NCI-H2171 (cell line): ENCODE measurements at places on chromosomes 5 and 9.

DNA sequence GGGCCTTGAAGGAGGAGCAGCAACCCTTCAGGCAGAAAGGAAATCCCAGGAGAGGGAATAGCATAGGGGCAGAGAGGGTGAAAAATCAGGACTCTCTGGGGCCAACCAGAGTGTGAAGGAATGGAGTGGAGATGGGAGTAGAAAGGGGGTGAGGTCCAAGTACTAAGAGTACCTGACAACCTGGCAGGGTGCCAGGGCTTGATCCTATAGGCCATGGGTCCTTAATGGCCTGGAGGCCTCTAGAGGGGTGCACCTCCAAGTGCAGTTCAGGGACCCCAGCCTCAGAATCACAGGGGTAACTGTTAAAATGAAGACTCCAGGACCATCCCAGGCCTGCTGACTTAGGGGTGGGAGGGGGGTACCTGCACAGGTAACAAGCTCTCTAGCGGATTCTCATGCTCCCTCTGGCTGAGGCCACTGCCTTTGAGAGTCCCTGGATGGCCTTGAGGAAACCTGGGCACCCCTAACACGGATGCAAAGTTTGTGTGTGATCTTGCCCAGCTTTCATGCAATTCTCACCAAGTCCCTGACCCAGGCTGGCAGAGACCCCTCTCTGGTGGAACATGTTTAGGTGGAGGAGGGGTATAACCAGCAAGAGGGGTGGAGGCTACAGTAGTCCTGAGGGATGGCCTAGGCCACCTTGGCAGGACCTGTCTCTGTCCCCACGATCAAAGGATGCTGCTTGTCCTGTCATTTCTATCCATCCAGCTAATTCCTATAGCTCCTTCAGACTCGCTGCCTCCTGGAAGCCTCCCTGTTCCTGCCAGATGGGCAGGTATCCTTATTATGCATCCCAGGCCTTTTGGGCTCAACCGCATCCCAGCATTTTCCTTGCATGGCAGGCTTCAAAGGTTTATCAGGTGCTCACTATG is 17.6 kb upstream of the CSF1R start:
- DNase-seq: no peak

DNA sequence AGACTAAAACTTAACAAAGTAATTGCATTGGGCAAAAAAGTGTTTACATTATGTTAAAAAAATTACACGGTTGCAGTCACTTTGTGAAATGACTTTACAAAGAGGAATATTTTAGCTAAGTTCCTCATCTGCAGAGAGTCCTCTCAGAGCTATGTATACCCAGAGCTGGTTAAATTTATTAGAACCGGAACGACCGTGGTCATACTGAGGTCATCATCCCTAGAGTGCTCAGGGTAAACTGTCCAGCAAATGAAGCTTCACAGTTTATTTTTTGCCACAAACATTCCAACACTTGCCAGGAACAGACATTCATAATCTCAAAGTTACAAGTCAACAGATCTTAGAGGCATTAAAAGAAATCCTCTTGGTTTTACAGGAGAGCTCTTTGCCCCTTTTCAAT is 897 bp downstream of the ROPN1L start:
- no peak for DNase-seq

GRCh38 chr9:70121818-70122436 is 78.3 kb downstream of the MAMDC2 start:
- DNase-seq: no peak

GRCh38 chr9:126916909-126917308 is 2.3 kb downstream of the RALGPS1 start:
- DNase-seq: no peak

GRCh38 chr5:156400231-156400986 is 73.4 kb downstream of the SGCD start:
- no peak for DNase-seq

GRCh38 chr5:57231607-57232006 is 57.7 kb downstream of the GPBP1 start:
- DNase-seq: no peak

DNA sequence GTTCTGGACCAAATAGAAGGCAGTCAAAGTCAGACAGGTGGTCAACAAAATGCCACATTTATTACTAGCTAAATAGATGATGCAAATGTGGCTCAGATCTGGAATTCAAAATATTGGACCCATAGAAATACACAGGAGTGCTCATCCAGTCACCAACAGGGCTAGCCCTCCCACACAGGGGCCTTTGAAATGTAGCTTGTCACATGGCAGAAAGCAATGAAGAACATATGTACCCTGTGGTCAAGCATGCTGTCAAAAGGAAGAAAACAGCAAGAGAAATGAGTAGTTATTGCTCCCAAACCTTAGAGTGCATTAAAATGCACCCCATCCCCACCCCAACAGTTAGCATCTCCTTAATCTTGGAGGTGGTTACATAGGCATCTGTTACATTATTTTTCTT is 20.9 kb upstream of the CCDC112 start:
- DNase-seq: no peak

GRCh38 chr5:45385321-45386058 is 310.7 kb downstream of the HCN1 start:
- DNase-seq: no peak

DNA sequence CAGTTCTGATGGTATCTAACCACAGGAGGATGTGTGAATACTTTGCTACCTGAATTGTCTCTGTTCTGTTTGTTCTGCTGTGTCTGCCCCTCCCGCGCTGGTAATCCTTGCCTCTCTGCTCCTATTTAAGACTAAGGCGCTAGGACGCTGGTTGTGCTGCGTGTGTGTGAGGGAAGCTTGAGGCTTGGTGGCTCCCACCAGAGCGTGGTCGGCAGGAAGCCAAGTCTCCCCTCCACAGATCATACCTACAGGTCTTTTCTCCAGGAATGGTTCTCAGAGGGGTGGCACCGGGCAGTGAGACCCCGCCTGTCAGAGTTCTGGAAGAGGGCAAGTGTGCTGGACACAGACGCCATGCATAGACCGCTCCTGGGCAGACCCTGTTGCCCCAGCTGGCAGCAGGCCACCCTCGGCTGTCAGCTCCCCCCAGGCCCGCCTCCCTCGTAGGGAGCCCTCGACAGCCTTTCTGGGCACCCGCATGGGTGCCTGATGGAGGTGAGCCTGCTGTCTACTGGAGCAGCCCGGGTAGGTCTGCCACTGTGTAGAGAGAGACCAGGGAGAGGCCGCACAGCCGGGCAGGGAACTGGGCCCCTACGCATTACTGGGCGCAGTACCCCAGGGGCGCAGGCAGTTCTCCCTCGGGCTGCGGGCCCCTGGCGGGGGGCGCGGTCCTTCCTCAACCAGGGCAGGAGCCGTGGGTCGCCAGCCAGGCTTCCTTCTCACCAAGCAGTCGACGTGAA is 53.4 kb upstream of the ROR2 start:
- DNase-seq: no peak

DNA sequence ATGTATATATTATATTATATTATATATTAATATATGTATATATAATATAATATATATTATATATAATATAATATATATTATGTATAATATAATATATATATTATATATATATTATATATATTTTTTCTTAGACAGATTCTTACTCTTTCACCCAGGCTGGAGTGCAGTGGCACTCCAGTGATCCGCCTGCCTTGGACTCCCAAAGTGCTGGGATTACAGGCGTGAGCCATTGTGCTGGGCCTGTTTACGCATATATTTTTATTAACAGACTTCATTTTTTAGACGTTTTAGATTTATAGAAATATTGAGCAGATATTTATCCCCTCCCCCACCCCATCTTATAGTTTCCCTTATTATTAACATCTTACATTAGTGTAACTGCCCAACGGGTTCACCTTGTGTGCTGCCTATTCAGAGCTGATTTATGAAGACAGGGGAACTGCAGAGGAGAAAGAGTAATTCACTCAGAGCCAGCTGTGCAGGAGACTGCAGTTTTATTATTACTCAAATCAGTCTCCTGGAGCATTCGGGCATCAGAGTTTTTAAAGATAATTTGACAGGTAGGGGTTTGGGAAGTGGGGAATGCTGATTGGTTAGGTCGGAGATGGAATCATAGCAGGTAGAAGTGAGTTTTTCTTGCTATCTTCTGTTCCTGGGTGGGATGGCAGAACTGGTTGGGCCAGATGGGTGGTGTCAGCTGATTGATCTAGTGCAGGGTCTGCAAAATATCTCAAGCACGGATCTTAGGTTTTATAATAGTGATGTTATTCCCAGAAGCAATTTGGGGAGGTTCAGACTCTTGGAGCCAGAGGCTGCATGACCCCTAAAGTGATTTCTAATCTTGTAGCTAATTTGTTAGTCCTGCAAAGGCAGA is 93.4 kb downstream of the UNC13B start:
- DNase-seq: no peak

- DNase-seq: no peak
Observed at GRCh38 chr9:135127718-135128670, 40.5 kb downstream of the OLFM1 start.

- DNase-seq: no peak
Observed at GRCh38 chr9:102832814-102833213, 162.3 kb upstream of the CYLC2 start.

DNA sequence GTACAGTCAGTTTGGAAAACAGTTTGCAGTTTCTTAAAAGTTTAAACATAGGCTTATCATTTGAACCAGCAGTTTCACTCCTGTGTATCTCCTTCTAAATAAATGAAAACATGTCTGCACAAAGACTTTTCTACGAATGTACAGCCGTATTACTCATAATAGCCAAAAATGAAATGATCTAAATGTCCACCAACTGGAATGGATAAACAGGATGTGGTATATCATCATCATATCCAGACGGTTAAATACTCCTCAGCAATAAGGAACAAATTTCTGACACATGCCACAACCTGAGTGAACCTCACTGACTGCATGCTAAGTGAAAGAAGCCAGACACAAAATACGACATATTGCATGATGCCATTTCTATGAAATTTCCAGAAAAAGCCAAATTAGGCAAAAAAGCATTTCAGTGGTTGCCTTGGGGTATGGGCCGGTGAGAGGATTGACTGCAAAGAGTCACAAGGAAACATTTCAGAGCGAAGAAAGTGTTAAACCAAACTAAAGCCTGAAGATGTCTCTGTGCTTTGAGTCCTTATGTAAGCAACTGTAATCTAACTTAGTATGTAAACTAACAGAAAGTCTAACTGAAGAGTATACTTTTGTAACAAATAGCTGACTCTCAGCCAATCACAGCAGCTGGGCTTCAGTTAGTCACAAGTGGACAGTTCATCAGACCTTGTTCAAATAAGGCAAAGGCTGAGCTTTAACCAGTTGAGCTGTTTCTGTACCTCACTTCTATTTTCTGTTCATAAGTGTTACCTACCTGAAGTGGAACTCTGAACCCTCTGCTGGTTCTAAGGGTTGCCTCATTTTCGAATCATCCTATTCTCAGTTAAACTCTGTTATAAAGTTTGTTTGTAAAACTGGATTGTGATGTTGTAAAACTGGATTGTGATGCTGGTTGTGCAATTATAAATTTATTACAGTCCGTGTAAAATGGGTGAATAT is 65.2 kb downstream of the TRIO start:
- DNase-seq: no peak

DNA sequence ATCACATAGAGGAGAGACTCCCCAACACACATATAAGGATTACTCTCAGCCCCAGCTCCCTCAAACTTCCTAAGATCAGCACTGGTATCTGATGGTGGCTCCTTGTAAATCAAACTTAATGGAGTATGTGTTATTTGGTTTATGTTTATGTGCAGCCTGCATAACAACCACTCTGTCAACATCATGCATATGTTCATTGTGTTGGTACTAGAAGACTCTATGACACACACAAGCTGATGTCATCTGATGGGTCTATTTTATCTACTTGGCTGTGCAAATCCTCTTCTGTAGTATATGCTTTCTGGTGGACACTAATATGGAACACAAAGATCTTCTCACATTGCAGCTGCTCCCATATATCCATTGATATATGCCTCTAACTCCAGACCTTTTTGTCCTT is 134.0 kb upstream of the FAM174A start:
- DNase-seq: no peak

- DNase-seq: no peak
Observed at GRCh38 chr9:120388003-120388855, 191.7 kb downstream of the CDK5RAP2 start.
